ENCODE measurements at places on chromosomes 4 and X.

GRCh38 chr4:156557920-156558319 lies 413.7 kb downstream of the PDGFC start:
- no peak for DNase-seq

GRCh38 chr4:70533791-70534190 lies 15.4 kb downstream of the AMTN start:
- no peak for DNase-seq

- no peak for DNase-seq
Measured at GRCh38 chrX:120365320-120365719, 3.4 kb downstream of the ATP1B4 start.

GRCh38 chr4:88843067-88843685 lies 145.5 kb upstream of the NAP1L5 start:
- no peak for DNase-seq

DNA sequence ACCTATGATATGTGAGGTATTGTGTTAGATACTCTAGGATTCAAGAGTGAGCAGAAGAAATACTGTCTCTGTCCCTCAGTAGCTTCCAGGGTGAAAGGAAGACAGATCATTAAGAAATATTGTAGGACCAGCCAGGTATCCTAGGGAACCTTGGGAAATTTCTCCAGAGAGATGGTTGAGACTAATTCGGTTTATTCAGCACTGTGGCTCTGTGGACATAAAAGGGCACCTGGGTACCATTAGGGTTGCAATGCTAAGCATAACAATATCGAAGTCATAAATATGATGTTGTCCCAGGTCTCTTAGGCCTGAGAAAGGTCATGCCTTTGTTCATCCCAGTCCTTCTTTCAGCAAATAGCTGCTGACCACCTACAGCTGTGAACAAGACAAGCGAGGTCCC lies 61.0 kb downstream of the FAM114A1 start:
- DNase-seq = no peak

DNA sequence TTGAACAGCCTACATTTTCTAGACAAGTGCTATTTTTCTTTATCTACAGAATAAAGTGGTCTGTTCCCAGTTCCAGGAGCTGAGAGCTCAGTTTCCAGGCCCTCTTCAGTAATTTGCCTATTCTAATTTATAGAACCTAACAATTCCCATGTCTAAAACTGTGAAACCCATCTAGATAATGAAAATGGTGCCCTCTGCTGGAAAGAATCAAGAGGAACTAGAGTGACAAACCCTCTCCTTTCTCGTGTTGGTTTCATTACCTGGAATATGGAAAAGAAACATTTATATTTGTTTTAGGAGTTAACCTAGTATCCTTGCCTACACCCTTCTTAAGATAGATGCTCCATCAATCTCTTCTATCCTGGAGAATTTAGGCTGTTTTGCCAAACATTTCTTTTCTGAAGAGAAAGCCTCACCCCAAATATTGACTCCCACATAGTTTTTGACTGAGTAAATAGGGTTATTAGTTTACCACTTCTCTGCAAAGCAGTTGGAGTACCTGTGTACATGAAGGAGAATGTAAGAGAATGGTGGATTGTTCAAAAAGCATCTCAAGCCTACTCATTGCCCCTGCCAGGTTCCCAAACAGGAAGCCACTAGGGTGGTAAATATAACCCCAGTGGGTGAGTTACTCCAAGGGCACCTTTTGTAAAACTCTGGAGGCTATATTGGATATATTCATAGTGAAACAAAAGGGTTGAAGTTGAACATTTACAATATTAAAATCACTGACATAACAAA lies 121.6 kb downstream of the RASL11B start:
- no peak for DNase-seq

GRCh38 chr4:56301997-56302496 lies 85.2 kb downstream of the AASDH start:
- DNase-seq = no peak

GRCh38 chr4:15416357-15417232 lies 11.2 kb upstream of the C1QTNF7 start:
- DNase-seq = no peak

DNA sequence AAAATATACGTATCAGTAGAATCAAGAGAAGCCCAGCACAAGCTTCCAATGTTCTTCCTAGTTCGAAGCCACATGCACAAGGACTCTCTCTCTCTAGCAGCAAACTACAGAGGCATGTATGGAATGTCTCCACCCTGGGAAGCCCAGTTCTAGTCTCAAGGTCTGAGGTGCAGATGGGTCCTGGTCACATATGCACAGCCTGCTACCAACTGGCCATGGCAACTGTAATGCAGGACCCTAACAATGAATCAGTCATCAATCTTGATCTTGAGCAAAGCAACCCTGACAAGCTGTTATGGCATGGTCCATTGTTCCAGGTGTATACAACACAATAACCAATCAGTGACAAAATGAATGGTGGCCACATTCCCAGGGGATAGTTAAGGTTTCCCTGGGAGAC lies 55.8 kb downstream of the MBNL3 start:
- DNase-seq = no peak

GRCh38 chr4:141275834-141276233 lies 55.1 kb downstream of the ZNF330 start:
- no peak for DNase-seq

GRCh38 chrX:110418316-110419235 lies 59.9 kb downstream of the RTL9 start:
- DNase-seq = no peak

DNA sequence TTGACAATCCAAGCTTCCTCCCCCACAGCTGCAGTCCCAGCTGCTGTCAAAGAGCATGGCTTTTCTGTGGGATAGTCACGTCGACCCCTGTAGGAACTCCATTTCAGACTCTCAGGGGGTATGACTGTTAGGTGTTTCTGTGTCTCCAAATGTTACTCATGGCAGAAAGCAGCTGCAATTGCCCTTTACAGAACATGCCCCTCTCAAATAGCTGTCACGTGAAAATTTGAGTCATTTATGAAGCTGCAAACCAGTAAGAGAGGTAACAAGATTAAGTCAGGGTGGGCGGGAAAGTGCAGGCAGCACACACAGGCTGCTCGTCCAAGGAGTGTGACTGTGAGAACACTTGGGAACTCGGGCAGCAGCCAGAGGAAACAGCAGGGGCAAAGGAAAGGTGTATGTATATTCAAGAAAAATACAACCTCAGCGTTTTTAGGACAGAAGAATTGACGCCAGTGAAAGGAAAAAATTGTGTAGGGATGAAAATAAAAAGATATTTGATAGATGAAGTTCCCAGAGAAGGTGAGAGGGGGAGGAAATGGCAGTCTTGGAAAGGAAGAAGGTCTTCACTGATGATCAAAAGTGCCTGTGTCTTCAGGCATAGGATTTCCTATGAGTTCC lies 66.5 kb upstream of the TMEM184C start:
- no peak for DNase-seq

DNA sequence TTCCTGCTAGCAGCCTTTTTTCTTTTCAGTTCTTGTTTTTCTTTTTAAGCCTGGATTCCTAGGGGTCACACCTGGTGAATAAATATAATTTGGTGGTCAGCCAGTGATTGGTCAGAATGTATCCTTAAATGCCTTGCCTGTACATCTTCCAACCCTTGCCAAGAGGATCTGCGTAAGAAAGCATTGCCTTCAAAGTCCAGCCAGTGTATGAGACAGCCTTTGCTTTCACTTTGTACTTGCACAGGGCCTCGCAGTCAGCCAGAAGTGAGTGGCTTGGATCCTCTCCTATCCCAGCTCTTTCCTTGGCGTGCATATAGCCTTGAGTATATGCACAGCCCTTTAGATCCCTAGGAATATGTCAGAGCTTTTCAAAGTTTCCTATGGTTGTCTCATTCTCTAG lies 22.2 kb downstream of the KANTR start:
- no peak for DNase-seq

Measured in stimulated activated CD4-positive, alpha-beta T cell treated with anti-CD3 and anti-CD28 coated beads, TNF-alpha, amount 100 ng/mL, for 1 hour (primary cell).